ENCODE measurements at places on chromosomes 2 and 18.

GRCh38 chr2:126639276-126639675, 16.7 kb upstream of the GYPC start:
- no peak for DNase-seq

DNA sequence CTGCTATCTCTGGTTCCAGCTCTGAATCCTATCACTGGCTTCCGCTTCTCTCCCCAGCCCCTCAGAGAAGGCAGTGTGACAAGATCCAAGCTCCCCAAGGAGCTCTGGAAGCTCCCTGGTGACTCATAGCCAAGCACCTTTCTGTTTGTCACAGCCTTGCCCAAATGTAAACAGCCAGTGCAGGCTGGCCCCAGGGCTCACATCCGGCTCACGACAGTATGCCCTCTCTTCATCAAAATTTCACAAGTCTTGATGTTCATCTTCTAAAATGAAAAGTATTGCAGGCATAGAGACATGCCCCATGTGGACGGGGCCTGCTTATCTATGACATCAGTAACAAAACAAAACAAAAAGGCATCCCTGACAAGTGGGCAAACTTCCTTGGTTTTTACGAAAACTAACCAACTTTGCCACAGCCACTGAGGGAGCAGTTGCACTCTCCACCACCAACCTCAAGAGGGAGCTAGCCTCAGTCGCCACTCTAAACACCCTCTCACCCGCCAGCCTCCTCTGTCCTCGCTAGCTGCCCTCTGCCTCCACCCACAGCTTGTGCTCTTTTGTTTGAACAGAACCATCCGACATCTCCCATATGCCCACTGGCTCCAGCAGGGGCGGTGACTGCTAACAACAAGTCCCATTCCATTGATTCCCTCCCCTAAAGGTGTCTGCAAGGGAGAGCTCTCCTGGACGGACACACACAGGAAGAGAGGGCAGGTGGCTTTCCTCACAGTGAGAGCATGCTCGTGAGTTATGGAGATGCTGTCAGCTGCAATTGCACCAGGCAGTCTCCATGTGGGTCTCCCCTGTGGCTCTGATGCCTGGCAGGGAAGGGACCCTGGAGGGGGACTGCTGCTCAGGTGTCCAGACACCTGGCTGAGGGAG, 71.0 kb upstream of the DAPL1 start:
- no peak for DNase-seq

- DNase-seq, result peak; percentile 65
Measured at GRCh38 chr2:171598713-171599319, 76.5 kb downstream of the CYBRD1 start.

- DNase-seq, result no peak
Measured at GRCh38 chr2:5740817-5741216, 48.6 kb downstream of the SOX11 start.

DNA sequence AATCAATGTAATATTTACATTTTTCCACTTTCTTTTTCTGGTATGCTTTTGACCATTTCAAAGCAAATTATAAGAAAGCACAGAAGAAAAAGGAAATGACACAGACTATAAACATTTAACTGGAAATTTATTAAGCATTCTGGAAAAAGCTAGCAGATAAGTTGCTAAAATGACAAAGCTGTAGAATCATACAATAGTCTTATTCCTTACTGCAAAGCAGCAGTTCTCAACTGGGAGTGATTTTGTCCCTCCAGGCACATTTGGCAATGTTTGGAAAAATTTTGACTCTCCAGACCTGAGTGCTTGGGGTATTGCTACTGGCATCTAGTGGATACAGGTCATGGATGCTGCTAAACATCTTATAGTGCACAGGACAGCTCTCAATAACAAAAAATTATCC, 75.1 kb downstream of the MBD5 start:
- DNase-seq, result no peak

- no peak for DNase-seq
Measured at GRCh38 chr2:229243890-229244560, 27.1 kb downstream of the PID1 start.

- no peak for DNase-seq
Measured at GRCh38 chr18:26286008-26286407, 59.8 kb downstream of the TAF4B start.

DNA sequence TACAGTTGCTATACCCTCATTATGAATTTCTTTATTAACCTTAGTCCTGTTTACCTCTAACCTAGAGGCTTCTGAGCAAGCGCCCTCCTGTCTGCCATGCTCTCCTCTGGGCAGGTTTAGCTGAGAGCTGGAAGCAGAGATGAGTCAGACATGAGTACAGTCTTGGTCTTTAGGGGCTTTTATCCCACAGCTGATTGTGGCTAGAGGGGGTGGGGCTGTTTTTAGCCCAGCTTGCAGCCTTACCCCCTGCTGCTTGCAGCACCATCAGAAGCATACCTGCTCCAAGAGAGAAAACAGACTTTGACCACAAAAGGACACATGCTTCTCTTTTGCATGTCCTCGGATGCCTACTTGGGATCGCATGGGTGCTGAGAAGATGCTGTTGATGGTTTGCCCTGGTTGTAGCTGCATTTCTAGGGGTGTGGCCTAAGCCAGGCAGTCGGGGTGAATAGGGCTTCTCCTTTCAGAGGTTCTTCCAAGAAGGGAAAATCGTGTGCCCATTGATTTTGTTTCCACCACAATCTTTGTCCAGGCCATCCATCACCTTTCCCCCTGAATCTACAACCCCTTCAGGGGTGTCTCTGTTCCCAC, 115.0 kb upstream of the LGALSL start:
- no peak for DNase-seq

DNA sequence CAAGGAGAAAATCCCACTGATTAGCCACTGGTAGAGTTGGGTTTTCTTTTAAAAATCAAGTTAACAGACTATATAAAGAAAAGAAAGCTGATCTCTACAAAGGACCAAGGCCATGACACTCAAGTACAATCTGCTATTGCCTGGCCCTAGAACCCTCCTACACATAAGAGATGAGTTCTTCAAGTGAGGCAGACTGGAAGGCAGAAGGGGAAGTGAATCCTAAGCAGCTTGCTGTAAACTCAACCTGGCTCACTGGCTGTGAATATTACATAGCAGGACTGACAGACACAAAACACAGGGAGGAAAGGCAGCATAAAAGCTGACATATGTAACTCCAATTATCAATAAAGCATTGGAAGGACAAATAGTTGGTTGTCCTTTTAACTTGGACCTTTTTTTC, 65.4 kb downstream of the TRIP12 start:
- no peak for DNase-seq

DNA sequence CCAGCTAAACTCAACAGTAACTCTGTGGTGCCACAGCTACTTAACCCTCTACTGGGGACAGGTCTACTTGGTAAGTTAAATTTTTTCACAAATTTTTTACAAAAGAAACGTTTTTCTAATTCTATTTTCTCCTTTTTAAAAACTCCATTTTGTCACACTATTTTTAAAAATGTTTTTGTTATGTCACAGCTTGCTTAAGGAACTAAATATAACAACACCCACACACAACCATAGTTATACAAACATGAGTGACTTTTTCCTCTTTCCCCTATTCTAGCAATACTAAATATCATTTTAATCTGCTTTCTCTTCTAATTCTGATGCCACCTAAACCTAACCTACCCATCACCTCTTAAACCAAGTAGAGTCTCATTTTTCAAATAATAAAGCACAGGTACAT, 160.5 kb upstream of the EPC2 start:
- DNase-seq, result no peak

DNA sequence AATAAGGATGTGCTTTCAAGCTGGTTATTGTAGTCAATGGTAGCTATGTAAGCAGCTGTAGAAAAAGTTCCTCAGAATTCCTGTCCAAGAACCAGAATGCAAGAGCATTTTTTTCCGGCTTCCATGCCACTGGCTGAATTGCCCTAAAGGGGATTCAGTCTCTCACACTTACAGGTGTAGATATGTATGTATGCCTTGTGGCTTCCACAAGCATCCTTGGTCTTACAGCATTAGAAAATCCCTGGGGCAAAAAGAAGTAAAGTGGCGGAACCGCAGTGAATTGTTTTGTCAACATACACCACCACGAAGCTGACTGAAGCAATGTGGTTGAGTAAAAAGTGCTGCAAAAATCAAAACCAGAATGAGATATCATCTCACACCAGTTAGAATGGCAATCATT, 54.6 kb downstream of the FANCL start:
- DNase-seq, result no peak

- no peak for DNase-seq
Measured at GRCh38 chr2:98390571-98391476, 44.6 kb downstream of the CNGA3 start.

DNA sequence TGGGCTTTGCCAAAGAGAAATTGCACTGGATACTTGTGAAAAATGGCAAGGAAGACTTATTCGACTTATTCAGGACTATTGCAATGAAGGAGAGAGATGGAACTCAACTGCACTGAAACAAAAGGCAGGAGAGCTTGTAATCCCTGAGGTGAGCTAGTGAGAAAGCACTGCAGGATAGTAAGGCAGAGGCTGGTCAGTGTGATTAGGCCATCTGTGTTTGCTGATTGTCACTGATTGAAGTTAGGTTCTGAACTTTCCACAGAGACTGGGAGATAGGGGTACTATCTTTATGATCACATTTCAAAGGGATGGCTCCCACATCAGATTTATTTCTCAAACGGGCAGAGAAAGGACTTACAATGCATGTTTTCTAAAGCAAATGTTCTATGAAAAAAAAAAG, 82.9 kb downstream of the SERPINB8 start:
- DNase-seq, result no peak

GRCh38 chr2:40204268-40204667, 247.6 kb downstream of the SLC8A1 start:
- no peak for DNase-seq

DNA sequence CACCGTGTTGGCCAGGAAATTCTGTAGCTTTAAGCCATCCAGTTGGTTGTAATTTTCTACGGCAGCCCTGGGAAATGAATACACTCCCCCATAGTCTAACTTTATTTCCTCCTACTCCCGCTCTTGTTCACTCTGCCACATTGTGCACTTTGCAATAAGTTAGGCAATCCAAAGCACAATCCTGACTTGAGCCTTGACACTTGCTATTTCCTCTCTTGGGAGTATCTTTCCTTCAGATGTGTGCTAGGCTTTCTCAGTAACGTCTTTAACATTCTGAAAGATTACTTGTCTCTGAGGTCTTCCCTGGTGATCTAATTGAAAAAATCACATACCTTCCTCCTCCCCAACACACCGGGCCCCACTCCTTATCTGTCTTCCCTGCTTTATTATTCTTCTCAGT, 65.9 kb upstream of the RAB27B start:
- DNase-seq, result no peak

DNA sequence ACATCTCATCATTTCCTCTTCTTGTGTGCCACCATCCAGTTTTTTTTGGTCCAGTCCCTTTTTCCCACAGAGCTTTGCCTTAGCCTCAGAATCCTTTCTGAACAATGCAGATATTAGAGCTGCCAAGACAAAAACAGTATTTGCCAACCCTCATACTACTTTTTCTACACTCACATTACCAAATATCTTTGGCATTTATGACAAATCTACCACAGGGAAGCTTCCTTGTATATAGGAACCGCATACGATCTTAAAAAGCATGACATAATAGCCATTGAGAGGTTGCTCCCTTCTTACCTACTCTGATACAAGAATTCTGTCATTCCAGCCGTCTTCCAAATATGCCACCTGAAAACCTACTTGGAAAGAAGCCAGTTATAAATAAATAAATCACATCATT, 9.4 kb downstream of the ZNF24 start:
- DNase-seq, result no peak

DNA sequence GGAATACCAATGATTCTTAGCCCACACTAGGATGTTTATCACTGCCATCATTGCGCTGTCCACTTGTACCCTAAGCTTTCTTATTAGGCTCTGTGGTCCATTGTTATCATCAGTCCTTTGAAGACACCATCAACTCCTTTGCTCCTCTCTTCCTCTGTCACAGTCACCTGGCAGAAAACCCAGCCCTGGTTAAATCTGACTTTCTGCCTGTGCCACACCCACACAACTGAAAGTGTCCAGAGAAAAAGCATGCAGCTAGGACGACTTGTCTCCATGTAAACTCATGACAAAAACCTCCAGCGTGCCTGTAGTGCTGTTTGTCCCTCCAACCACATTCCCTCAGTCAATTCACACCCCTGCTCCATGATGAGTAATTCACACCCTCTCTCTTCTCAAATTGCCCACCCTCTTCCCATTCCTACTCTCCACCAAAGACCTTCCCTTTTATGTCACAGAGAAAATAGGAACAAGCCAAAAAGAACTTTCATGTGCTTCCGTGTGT, 297.4 kb upstream of the MGAT5 start:
- no peak for DNase-seq

DNA sequence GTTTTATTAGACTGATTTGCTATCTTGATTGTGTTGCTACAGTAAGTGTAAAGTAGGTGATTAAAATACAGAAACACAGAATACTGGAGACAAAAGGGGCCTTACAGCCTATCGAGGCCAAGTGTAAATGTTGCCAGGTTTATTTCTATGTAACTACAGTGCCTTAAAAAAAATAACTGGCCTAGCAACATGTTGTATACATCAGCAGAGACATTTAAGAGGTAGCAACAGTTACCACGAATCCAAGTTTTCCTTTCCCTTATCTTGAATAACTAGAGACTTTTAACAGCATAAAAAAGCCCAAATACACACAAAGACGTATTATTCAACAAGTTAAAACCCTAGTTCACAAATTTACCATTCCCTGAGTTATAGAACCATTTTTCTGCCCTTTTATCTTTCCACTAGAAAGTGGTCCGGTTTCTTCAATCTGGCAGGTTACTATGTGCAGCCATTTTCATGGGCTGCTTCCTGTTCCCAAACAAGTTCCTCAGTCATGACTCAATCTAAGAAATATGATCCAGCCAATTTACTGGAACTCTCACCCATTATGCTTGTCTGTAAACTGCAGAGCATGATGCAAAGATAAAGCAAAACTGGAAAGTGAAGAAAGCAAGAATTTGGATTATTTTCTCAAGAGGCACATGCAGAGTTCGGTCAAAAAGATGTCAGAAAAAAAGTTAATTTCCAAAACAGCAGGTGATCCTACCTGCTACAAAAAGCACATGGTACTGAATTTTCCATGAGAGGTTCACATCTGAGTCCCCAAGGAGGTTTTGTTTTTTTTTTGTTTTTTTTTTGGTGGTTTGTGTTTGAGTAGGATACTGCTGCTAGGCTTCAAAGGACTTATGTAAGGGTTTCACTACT, 22.2 kb downstream of the NFE2L2 start:
- no peak for DNase-seq

DNA sequence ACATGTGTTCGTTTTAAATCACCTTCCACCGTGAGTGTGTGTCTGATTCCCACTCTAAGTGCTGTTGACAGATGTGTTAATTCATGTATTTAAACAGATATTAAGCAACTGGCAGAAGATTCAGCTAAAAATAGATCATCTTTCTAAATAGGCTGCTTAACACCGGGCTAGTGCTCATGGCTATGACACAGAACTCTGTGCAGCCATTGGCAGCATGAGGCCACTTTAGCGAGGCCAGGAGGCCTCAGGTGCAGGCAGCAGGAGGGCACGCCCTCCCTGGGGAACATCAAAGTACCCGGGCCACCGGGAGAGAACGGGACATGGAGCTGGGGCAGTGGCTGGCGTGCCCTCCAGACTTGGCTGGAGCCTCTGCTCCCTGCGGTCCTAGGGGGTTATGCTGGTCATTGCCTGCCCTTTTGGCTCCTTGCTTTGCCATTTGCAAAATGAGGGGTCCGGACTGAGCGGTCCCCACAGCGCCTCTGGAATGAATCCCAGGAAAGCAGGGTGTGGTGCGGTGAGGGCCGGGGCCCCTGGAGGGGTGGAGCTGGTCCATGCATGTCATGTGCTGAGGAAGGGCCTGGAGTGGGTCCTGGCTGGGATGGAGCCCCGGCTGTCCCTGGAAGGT, 62.8 kb upstream of the HDAC4 start:
- DNase-seq, result no peak

- no peak for DNase-seq
Measured at GRCh38 chr18:27855486-27855885, 321.4 kb downstream of the CDH2 start.

Data from CD4-positive, alpha-beta T cell treated with Interleukin-12 subunit alpha and Interleukin-12 subunit beta, for 1 hour (primary cell).